Right ventricle myocardium inferior (tissue), 1 donor: ENCODE measurements at places on chromosomes 13 and 19. TPM values are rescaled to one million over a fixed set of nuclear protein-coding genes. Genes with fewer than 3 reads are reported as not detected.
A peak's percentile ranks its signal among the peaks of the same experiment; 100 is the strongest.

PTBP1 gene
- total RNA-seq: 67.6 TPM

COQ8B gene
- total RNA-seq: 37.4 TPM

SLC8A2 gene
- total RNA-seq: 0.46 TPM

CD70 gene
- total RNA-seq: not detected

ANKRD24 gene
- 0.19 TPM for total RNA-seq

ARL11 gene
- 0.57 TPM for total RNA-seq

CD37 gene
- total RNA-seq: 9.1 TPM

PROZ gene
- total RNA-seq: not detected

ACP5 gene
- 2.3 TPM for total RNA-seq

IL11 gene
- not detected for total RNA-seq

DNA sequence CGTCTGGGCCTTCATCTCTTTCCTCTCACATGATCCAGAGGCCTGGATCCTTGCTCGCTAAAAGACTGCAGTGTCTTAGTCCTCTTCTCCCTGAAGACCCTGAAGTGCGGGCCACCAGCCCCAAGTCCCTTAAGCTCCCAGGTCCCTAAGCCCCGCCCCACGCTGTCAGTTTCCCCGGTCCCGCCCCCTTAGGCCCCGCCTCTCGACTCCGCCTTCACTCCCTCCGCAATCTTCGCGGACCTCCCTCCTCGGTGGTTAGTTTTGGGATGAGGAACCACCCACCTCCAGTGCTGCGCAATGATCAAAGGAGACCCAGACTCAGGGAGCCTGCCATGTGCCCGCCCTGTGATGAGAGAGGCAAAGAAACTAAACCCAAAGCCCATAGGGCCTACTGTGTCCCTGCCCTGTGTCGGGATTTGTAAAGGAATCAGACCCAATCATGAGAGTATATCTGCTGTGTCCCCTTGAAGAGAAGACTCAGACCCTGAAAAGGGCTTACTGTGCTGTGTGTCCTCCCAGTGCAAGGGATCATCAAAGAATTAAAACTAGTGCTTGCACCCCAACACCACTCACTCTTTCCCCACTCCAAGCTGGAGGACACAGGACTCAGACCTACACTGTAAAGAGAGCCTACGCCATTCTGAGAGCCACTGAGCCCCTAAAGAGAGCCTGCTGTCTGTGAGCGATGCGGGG lies 3.0 kb upstream of the COX6B1 start:
- DNase-seq: peak; percentile 92

DNA sequence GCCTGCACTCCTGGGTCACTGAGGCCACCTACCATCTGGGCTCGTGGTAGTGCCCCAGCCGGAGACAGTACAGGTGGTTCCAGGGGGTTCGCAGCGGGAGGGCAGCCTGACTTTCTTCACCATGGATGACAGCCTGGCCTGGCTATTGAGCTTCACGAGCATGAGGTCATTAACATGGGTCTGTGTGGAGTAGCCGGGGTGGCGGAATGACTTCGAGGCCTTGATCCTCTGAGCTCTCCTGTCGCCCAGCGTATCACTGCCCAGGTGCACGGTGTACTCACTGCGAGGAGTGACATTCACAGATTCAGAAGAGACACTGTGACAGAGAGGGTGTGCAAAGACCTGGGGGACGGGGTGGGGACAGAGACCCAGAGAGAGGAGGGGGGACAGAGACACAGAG lies 3.5 kb downstream of the KLK7 start:
- DNase-seq: no peak

- DNase-seq: no peak
These were observed 227.1 kb downstream of the GGACT start for GRCh38 chr13:100361504-100361903.

- DNase-seq: no peak
These were observed 97.1 kb downstream of the HSPH1 start for GRCh38 chr13:31064636-31065035.

- DNase-seq: no peak
These were observed 2.0 kb upstream of the ZIC2 start for GRCh38 chr13:99979453-99980200.

- no peak for DNase-seq
These were observed 61.9 kb downstream of the TNFRSF19 start for GRCh38 chr13:23632048-23632582.

DNA sequence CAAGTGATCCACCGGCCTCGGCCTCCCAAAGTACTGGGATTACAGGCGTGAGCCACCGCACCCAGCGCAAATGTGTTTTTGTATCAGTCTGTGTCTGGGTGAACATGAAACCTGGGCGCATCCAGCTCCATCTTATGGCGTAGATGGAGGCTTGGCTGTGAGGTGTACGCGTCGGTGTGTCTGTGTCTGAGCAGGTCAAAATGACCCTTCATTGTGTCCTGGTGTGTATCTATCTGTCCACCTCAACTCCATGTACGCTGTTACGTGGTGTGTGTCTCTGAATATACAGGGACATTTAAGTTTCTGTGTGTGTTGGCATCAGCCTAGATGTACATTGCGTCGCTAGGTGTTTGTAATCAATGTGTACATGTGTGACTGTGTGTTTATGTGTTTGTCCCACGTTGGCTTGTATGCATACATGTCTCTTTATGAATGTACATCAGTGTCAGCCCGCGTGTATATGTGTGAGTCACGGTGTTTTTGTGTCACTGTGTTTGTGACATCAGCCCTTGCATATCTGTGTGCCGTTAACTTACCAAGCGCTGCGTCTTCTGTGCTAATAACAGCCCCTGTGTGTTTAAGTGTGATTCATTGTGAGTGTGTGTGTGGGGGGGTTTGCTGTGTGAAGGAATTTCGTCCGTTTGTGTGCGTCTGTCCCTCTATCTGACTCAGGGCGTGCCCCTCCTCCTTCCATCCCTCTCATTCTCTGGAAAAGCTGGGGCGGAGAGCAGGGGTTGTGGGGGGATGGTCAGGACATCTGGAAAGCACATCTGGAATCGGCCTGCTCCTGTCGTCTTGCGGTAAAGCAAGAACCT lies 6.4 kb downstream of the AXL start:
- peak; percentile 56 for DNase-seq

DNA sequence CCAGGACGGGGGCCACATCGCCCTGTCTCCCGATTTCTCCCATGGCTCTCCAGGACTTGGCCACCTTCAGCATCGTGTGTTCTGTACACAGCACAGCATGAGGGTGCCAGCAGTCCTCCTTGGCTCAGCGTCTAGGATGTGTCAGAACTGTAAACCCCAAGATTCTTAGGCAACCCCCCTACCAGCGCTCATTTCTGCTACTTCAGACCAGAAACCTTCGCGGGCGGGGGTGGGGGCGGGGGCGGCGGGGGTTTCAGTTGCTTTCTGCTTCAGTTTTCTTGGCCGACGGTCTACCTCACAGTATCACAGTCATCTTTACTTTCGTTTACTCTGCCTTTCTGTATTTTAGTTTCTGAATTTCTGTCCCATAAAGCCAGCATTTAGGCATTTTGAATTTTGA lies 82.4 kb downstream of the GGACT start:
- no peak for DNase-seq

- no peak for DNase-seq
These were observed 150.9 kb downstream of the PDS5B start for GRCh38 chr13:32737111-32737571.

DNA sequence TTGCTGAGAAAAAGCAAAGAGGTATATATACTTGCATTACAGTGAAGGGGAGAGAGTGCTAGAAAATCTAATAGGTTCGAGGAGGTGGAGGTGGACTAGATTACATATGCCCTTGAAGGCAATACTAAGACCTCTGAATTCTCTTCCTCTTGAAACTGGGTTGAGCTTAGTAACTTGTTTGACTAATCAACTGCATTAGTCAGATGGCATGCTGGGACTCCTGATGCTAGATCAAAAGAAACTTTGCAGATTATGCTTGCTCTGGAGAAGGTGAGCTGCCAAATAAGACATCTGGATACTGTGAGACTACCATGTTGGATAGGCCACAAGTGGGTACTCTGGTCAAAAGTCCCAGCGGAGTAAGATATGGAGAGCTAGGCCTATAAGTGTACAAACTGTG lies 331.3 kb downstream of the KLF5 start:
- DNase-seq: no peak

- no peak for DNase-seq
These were observed 157.5 kb upstream of the ZNF536 start for GRCh38 chr19:30214651-30215051.

DNA sequence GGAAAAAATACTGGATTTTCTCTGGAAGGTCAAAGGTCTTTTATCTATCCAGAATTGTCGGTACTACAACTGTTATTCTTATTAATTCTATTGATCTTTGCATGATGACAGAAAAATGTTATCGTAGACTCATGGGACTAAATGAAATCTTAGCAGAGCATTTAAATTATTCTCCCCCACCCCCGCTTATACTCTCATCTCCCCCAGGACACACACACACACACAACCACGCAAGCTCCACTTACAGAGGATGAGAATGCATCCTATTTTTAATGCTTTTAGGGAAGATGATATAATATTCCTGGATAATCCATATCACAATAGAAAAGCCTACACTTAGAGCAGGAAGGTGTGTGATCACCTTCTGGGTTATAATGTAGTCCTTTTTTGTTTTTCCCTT lies 91.9 kb upstream of the STARD13 start:
- DNase-seq: no peak

DNA sequence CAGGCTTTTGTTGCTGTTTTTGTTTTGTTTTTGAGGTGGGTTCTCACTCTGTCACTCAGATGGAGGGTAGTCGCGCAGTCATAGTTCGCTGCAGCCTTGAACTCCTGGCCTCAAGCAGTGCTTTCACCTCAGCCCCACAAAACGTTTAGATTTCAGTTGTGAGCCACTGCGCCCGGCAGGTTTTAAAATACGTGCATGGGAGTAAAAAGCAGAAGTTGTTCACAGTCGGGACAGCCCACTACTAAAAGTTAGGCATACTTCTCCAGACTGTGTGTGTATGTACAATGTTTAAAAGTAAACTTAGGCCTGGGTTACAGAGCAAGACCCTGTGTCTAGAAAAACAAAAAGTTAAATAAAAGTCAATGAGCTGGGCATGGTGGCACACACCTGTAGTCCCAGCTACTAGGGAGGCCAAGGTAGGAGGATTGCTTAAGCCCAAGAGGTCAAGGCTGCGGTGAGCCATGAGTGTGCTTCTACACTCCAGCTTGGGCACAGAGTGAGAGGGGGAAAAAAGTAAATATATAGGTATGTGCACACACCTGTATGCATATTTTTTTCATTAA lies 6.1 kb downstream of the SAFB start:
- DNase-seq: no peak

- DNase-seq: no peak
These were observed 84.3 kb downstream of the RNASEH2B start for GRCh38 chr13:50993934-50994333.

DNA sequence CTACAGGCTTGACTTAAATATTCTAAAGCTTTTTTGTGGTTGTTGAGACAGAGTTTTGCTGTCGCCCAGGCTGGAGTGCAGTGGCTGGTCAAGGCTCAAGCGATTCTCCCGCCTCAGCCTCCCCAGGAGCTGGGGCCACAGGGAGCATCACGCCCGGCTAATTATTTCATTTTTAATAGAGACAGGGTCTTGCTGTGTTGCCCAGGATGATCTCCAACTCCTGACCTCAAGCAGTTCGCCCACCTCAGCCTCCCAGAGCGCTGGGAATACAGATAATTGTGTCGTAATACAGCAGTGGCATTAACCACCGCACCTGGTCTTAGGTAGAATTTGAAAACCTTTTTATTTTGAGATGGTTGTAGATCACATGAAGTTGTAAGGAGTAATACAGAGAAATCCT lies 1.5 kb upstream of the DCUN1D2 start:
- no peak for DNase-seq

- no peak for DNase-seq
These were observed 132.1 kb downstream of the ATP8A2 start for GRCh38 chr13:25503856-25504255.
